ENCODE measurements at places on chromosomes 16 and 17.

DNA sequence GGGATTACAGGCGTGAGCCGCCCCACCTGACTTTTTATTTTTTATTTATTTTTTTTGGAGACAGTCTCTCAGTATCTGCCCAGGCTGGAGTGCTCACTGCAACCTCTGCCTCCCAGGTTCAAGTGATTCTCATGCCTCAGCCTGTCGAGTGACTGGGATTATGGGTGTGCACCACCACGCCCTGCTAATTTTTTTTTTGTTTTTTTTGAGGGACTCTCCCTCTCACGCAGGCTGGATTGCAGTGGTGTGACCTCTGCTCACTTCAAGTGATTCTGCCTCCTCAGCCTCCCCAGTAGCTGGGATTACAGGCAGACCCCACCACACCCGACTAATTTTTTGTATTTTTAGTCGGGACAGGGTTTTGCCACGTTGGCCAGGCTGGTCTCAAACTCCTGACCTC lies 7.7 kb downstream of the ZNF207 start:
- DNase-seq: no peak

DNA sequence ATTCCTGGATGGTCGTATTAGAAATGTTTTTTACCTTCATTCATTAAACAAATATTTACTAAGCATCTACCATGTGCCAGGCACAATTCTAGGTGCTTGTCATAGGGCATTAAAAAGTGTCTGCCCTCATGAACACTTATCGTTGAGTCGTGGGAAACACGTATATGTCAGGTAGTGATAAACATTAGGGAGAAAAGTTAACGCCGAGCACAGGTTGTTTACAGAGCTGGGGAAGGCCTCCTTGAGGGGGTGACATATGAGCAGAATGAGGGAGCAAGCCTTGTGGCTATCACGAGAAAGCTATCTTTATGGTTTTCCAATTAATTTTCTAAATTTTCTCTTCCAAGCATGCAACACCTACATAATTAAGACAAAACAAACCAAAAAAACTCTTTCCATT lies 985 bp upstream of the ZNF213 start:
- no peak for DNase-seq

- no peak for DNase-seq
These were observed 24.4 kb downstream of the TNFRSF13B start for GRCh38 chr17:16947470-16947869.

DNA sequence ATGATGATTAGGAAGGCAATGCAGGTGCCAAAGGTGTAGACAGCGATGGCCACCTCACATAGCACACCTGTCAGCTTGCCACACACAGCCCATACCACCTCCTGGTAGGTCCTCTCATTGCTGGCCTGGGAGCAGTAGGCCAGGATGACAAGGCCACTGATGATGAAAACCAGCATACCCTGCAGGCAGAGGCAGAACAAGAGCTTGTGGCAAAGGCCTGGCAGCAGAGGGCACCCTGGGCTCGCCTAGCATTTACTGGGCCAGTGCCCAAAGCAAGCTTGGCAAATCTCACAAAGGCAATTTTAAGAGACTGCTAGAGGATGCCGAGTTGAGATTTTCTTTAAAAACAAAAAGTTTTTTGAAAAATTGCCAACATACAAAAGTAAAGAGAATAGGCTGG lies 5.9 kb downstream of the SLC38A7 start:
- DNase-seq: no peak

- DNase-seq: no peak
These were observed 48.3 kb downstream of the RNF213 start for GRCh38 chr17:80308692-80309517.

GRCh38 chr17:56367366-56367765 lies 214.1 kb downstream of the ANKFN1 start:
- no peak for DNase-seq

- DNase-seq: no peak
These were observed 5.0 kb upstream of the RPH3AL start for GRCh38 chr17:357644-358043.

DNA sequence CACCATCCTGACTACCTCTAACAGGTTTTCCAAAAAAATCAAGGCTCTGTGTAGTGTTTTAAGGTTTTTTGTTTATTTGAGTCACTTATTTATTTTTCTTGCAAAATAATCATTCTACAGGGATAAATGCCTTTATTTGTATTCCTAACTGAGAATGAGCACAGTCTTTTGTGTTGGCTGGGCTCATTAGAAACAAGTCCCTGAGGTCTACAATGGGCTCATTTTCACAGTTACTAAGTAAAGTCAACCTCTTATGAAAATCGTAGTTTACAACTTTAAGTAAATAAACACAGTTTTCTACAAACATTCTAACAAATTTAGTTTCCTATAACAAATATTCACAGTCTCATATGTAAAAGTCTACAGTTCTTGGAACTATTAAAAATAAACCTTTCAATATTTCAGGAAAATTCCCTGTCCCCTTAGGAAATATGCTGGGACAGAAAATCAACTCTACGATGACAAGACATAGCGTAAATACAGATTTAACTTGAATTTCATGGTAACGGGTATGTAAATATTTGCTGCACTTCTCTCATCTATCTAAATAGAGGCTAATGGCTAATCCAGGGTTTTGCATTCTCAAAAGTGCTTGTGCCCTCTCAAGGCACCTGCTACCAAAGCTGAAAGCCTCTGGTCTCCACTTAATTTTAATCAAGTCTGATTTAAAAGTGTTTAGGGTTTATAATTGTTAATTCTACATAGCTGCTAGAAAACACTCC lies 31.5 kb upstream of the CDH5 start:
- no peak for DNase-seq

GRCh38 chr17:41026715-41027471 lies at the start of gene KRTAP1-5:
TSS of gene KRTAP1-5 (minus strand) at chr17:41027208. CDS start at chr17:41027155, 53 bp downstream.
- peak; percentile 57 for DNase-seq

DNA sequence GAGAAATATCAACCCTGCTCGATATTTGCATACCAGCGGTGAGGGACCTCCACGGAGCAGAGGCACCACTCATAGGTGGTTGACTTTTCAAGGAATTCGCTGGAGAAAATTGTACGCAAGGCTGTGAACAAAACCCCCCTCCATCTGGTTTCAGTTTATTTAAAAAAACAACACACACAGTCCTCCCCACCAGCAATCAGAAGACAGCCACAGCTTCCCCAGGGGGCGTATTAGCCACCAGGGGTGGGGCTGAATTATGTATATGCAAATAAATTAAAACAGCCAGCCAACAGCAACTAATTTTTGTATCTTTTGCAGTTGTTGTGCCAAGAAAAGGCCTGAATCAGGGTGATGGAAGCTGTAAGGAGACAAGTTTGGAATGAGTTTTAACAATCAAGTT lies 5.9 kb upstream of the HSD11B2 start:
- no peak for DNase-seq

GRCh38 chr16:58931436-58931835 lies 197.3 kb upstream of the GOT2 start:
- no peak for DNase-seq

- peak; percentile 64 for DNase-seq
These were observed 21.5 kb downstream of the GPR179 start for GRCh38 chr17:38322156-38322779.

DNA sequence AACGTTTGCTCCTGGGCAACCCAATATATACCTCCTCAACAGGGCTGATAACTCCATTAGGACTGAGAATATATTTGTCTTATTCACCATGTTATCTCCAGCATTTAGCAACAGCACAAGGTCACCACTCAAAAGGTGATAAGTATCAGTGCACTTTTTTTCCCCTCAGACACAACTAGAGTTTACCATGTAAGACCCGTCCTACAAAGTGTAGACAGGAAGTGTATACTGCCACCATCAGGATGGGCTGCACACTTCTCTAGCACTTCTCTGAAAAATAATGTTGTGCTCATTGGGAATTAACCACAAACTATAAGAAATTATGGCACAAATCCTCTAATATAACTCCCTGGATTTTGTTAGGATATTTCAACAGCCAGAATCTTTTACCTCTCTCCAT lies 5.7 kb upstream of the VAT1L start:
- DNase-seq: no peak

- DNase-seq: no peak
These were observed 35.8 kb downstream of the AMFR start for GRCh38 chr16:56389554-56389953.

DNA sequence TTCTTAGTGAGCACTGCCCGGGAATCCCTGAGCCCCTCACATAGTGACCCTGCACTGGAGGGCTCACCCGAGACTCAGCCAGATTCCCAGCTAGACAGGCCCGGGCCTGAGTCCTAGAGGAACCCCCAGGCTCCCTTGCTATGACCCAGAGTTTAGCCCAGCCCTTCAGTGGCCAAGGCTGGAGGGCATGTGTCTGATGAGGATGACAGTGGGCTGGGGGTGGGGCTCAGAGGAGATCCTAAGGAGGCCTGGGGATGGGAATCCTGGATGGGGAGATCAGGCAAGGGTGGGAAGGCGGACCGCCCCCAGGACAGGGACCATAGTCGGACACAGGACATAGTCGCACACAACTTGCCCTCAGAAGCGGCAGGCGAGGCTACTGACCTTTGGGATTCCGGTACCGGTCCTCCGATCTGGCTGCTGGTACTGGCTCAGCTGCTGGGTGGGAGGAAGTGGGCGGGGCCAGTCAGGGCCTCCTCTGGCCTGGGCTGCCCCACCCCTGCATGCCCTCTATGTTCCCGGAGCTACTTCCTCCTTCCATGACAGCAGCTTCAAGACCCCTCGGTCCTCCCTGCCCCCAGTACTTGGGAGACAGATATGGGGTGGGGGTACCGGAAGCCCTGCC lies 1.1 kb downstream of the CD79B start:
- DNase-seq: no peak

GRCh38 chr17:55098765-55099164 lies 130.2 kb downstream of the STXBP4 start:
- no peak for DNase-seq

DNA sequence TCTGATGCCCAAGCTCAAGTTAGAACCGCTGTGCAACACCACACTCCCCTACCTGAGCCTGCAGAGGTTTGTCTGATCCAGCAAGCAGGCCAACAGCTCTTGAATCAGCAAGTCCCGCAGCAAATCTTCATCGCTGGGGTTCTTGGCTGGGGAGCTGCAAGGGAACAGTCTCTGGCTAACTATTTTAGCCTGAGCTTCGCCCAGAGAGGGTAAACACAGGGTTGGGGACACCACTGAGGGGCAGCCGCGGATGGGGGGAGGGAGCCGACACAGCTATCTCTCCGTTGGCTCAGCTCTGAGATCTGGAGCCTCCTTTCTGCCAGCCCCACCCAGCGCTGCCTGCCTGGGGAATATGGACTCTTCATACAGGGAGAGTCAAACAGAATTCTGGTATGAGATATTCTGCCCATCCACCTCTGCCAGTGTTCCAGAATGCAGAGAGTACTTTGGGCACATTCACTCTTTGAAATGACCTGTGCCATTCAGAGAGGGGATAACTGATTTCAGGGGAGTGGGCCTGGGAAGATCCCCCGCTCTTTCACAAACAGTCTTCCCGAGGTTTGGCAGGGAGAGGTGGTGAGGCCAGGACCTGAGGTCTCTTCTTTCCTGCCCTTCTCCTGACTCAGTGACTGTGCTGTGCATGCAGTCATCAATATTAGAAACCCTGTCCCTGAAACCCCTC lies 7.4 kb downstream of the GIP start:
- DNase-seq: no peak

GRCh38 chr17:78862073-78863023 lies 21.7 kb upstream of the USP36 start:
- DNase-seq: peak; percentile 69

DNA sequence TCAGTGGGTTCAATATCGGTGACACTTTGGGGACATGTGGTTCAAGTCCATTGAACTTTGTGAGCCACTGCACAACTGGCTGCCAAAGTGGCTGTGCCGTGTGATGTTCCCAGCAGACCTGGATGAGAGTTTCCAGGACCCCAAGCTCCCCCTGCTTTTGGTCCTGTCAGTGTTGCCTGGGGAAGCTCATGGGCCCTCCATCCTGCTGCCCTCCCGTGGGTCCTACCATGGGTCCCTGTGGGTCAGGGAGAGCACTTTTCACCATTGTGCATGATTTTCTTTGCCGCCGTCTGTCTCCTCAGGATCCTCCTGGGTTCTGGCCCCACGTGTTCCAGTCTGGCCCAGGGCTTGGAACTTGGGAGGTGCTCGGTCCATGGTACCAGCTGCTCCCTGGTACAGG lies 38.1 kb downstream of the LGALS9 start:
- no peak for DNase-seq

DNA sequence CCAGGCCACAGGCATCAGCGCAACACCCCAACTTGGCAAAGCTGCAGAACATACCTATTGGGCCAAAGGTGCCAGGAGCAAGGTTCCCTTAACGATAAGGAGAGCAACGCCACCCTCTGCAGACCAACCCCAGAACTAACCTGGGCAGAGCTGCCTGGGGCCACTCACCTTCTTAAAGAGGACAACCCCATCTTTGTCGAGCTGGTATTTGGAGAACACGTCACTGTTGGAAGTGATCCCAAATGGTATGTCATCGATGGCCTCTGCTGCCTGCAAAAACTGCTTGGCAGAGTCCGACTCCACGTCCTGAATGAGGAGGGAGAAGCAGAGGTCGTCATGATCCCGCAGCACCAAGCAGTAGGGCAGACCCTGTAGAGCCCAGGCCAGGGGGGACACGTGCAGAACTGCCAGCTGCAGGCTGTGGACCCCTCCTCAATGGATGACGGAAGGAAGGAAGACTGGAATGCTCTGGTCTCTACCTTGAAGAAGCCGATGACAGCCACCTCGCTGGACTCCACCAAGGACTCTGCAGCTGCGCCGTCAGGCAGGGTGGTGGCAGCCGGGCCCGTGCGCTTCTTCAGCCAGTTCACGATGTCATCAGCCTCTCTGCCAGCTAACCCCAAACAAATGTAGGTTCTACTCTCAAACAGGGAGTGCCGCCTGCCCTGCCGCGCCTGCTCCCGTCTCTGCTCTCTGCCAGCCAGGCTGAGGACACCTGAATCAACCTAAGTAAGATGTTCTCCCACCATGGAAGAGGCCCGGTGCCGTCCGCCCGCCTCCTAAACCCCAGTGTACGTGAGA lies 5.2 kb downstream of the P4HB start:
- no peak for DNase-seq

DNA sequence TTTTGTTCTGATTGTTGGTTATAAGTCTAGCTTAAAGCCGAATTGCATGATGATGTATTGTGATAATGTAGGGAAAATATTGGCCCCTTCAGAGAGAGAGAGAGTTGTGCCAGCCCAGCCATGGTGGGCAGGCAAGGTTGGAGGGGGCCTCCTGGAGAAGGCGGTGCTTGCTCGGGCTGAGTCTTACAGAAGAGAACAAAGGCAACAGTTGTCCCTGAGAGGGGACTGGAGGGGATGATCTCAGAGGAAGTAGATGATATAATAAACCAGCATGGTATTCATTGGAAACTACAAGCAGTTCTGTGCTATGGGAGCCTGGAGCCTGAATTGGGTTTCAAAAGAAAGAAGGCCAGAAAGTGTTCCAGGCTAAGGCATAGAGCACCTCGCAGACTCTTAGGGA lies 173.8 kb downstream of the RPTOR start:
- no peak for DNase-seq

DNA sequence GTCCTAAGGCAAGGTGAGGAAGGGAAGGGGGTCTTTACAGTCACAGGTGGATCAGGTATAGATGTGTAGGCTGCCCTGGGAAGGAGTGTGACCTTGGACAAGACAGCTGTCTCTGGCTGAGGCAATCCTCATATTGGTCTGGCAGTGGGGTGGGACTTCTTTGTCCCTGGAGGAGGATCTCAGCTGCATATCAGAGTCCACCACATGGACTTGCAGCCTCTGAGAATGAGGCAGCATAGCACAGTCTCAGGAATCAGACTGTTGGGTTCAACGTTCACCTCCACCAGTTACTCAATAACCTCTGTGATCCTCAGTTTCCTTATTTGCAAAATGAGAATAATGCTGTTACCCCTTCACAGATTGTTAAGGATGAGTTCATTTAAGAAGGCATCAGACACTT lies 33.4 kb downstream of the ACSM2A start:
- DNase-seq: no peak
